Activated CD4-positive, alpha-beta T cell treated with anti-CD3 and anti-CD28 coated beads, Interleukin-2, amount 50 U/mL, for 48 hours (primary cell): ENCODE measurements at places on chromosomes 2 and 18.

- DNase-seq: no peak
Measured at GRCh38 chr2:115389898-115390565, 947.6 kb downstream of the DPP10 start.

DNA sequence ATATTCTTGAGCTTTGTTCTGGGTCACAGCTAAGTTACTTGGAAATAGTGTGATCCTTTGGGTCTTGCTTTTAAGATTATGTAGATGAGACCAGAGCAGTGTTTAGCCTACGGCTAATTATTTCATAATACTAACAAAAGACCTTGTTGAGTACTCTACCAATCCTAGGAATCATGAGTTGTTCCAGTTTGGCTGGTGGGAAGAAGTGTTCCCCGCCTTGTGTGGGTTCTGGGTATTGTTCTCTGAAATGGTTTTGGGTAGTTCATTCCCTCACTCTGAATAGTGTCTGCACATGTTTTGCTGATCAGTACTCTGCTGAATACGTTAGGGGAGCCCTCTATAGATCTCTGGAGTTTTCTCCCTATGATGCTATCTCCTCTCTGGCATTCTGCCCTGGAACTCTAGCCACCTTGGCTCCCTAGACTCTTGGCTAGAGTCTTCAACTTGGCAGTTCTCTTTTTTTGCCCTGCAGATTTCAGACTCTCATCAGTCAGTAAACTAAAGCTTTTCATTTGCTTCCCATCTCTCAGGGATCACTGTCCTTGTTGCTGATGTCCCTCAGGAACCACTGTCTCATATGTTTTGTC lies 48.4 kb downstream of the NEMP2 start:
- no peak for DNase-seq

DNA sequence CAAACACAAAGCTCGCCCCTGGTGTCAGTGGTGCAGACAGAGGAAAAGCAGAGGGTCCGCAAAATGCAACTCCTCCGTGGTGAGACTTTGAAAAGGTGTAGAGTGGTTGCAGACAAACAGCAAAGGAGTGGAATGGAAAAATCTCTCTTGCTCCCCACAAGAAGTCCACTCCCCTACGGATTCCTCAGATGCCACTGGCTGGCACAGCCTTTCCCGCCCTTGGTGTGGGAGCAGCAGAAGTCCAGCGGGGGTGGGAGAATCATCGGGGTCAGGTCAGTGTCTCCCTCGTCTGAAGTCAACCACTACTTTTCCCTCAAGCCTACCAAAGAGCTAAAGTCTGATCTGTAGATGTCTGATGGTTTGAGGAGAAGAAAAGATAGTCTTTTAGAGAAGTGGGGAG lies 22.3 kb upstream of the B3GNT7 start:
- DNase-seq: no peak

DNA sequence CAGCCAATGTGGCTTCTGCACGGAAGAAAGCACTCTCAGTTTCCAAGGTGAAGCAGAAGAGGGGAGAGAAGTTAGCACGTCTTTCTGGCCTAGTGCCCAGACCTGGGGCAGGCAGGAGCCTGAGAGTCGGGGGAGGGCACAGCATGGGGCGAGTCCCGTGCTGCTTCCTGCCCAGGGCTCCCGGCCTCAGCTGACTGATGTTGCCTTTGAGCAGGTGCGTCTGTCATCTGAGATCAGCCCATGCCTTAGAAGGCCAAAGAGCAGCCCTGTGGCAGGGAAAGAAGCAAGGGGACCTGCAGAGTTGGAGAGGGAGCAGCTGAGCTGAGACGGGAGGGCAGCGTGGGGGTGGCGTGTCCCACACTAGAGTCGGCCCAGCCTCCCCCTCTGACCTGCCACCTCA lies 3.3 kb downstream of the KCNIP3 start:
- DNase-seq: no peak

DNA sequence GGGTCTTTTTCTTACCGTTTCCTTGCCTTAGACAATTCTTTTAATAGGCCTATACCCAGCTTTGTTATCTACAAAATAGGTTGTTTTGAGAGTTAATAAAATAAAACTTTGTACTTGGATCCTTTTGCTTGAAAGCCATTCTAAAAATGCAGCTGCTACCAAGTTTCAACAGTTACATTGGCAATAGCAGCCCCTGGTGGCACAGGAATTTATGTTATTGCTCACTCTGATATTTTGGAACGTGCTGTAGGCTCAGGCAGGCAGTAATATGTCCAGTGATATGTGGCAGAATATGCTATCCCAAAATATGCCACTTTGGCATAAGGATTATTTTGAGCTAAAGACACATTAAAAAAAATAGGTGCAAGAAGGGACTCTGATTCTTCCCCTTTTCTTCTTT lies 6.7 kb upstream of the COMMD1 start:
- no peak for DNase-seq

DNA sequence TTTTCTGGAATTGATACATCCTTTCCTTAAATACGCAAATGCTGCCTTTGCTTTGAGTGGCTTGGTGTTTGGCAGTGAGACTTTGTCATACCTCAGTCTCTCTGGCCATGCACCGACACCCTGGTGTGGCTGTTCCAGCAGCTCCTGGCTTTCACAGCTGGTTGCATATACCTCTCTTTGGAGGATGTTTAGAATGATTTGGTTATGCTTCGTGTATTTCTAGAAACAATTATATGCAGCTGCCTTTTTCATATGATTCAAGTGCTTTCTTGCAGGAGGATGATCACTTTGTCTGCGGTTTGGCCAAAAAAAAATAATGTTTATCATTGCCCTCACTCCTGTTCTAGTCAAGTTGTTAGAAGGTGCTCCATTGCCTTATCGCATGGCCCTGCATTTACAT lies 95.0 kb upstream of the EML6 start:
- no peak for DNase-seq

DNA sequence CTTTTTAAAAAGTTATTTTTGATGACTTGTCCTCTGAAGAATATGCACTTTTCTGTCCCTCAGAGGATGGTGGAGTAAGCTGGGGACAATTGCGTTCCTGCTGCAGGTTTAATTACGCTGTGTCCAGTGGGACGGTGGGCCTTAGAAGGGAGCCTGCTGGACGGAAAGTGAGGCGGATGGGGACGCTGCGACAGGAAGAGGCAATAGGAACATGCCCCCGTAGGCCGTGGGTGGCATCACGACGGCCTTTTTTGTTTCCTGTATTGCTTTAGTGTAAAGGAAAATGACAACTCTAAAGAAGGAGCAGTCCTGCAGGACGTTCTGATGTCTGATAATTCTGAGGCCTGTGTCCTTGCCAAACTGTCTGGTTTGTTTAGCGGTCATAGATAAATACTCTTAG lies 121.6 kb downstream of the NFATC1 start:
- DNase-seq: peak; percentile 74

GRCh38 chr2:217413193-217413592 lies 553.3 kb upstream of the TNP1 start:
- DNase-seq: no peak

DNA sequence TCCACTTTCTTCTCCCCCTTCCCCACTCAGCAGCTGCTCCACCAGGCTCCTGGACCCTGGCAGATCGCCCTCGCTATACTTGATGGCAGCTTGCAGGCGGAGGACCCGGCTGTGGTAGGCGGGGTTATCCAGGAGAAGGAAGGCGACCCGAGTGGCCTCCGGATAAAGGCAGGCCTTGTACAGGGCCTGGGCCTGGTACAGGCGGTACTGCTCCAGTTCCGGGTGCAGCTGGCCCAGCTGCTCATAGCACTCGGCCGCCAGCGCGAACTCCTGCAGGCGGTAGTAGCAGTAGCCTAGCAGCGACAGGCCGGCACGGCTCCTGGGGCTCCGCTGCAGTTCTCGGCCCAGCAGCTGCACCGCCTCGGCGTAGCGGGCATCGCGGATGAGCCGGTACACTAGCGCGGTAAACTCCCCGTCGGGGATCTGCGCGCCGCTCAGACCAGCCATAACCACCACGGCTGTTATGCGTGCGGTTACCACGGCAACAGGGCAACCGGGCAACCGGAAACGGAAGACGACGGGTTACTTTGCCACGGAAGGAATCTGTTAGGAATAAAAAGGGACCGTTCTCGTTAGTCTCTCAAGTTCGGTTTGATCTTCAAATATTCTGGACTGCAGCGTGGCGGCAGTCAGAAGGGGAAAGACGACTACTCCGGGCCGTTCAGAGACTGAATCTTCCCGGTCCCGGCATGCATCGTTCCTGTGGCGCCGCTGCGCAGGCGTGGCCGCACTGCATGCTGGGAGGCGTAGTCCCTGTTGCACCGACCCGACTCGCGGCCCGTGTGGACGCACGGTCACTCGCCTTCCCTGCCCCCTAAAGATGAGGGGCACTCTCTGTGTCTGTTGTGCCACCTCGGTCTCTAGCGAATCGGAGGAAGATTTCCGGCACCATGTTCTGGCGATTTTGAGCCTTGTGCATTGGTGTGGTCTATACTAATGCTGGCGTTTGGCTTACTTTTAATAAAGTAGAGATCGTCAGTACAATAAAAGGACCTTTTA lies 226.0 kb downstream of the AGPS start:
- peak; percentile 91 for DNase-seq

DNA sequence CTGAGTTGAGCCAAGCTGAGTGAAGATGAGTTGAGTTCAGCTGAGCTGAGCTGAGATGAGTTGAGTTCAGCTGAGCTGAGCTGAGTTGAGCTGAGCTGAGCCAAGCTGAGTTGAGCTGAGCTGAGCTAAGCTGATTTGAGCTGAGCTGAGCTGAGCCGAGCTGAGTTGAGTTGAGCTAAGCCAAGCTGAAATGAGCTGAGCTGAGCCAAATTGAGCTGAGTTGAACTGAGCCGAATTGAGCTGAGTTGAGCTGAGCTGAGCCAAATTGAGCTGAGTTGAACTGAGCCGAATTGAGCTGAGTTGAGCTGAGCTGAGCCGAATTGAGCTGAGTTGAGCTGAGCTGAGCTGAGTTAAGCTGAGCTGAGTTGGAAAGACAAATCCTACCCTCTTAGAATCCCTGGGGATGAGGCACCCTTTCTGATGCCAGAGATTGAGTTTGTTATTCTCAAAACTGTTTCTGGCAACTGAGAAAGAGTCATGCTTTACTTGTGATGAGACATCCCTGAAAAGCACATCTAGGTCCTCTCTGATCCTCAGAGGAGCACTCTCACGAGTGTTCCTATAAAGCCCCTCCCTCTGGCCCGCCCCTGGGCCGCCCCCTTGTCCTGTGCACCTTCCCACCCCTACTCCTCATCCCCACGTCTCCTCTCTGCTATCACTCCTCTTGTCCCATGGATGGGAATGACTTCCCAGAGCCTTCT lies 116.5 kb downstream of the MCFD2 start:
- DNase-seq: no peak

GRCh38 chr2:157898591-157898996 lies 22.5 kb upstream of the ACVR1 start:
- peak; percentile 65 for DNase-seq

DNA sequence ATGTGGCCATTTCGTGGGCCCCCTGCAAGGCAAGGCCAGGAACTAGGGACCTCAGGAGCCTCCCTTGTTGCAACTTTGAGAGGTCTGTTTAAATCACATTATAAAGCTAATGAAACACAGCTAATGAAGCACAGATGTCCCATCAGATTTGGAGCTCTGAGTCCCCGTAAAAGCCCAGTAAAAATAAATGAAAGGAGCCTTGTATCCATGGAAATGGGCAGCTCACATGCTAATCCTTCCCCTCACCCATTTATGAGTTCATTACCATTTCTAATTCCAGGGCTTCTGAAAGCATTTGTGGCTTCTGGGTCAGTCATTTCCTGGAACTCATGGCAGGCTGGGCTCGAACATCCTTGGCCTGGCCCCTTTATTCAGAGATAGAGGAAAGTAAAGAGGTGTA lies 274.8 kb downstream of the SS18 start:
- DNase-seq: no peak

DNA sequence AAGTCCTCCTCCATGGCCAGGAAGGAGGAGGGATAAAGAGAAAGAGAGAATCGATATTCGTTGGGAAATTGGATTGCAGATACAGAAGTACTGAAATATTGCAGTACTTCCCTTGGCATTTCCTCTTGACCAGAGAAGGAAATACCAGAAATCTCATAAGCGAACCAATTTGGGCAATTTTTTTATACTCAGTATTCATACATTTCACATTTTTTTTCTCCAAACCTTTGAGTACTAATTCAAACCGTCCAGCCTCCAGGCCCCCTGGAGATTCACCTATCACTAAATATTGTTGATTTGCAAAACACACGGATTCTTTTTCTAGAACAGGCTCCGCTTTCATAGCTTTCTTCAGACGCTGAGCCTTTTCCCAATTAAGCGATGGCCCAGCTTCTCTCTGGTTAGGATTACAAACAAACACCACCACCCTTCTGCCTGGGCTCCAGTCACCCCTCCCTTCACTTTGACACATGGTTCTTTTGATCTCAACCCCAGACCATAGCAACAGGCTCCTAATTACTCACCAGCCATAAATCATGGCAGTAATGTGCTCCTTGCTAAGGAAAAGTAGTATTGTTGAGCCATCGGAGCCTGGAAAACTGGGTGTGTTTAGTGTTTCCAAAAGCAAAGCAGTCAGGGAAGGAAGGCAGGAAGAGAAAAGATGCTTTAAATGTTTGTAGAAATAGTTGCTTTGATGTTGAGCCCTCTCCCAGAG lies 138.4 kb upstream of the CCDC68 start:
- DNase-seq: no peak

GRCh38 chr2:212926940-212927339 lies 224.5 kb downstream of the IKZF2 start:
- no peak for DNase-seq

GRCh38 chr2:197198890-197199289 lies 111.7 kb downstream of the ANKRD44 start:
- peak; percentile 81 for DNase-seq
